ENCODE measurements at places on chromosomes 5 and 9. TPM values are rescaled to one million over a fixed set of nuclear protein-coding genes. Genes with fewer than 3 reads are reported as not detected.

DNA sequence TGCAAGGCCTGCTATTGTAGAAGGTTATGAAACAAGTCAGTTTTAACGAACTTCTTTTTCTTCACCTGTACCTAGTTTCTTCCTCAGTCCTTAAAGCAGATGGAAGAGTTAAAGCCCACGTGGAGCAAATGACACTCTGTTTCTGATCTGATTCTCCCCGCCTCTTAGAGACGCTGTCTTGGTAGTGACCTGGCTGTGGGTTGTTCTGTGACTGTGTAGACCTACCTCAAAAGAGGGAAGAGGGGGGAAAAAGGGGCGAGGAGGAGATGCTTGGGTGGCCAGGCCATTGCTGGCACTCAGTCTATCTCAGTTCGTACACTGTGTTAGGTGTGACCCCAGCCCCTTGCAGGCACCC, 610 bp downstream of the GFRA3 start:
- H3K4me3 ChIP-seq: peak overlapping the region; percentile 62
- H3K27me3 ChIP-seq: peaks cover 30% of the 10 kb centered on the region
- no peak overlapping the region for H3K27ac ChIP-seq
- peaks cover 20% of the 10 kb centered on the region for H3K4me1 ChIP-seq

DNA sequence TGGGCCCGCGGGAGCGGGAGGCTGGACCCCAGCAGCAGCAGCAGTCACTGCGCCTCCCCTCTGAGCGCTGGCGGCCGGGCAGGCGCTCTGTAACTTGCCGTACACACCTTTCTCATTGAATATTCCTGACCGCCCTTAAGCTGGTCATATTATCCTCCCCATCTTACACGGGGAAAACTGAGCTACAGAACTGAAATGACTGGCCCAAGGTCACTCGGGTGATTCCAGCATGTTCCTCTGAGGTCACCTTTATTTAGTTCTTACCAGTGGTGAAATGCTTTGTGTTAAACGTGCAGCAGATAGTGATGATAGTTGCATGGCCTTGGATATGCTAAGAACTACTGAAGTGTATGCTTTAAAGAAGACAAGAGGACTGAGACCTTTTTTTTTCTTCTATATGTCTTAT, 607 bp downstream of the UQCRQ start:
- H3K27ac ChIP-seq: peak overlapping the region; percentile 97
- peaks cover 45% of the 10 kb centered on the region for H3K4me1 ChIP-seq
- DNase-seq: no peak
- H3K27me3 ChIP-seq: no peaks in the 10 kb centered on the region
- peaks cover 38% of the 10 kb centered on the region for H3K36me3 ChIP-seq
- H3K4me3 ChIP-seq: peak overlapping the region; percentile 95

DNA sequence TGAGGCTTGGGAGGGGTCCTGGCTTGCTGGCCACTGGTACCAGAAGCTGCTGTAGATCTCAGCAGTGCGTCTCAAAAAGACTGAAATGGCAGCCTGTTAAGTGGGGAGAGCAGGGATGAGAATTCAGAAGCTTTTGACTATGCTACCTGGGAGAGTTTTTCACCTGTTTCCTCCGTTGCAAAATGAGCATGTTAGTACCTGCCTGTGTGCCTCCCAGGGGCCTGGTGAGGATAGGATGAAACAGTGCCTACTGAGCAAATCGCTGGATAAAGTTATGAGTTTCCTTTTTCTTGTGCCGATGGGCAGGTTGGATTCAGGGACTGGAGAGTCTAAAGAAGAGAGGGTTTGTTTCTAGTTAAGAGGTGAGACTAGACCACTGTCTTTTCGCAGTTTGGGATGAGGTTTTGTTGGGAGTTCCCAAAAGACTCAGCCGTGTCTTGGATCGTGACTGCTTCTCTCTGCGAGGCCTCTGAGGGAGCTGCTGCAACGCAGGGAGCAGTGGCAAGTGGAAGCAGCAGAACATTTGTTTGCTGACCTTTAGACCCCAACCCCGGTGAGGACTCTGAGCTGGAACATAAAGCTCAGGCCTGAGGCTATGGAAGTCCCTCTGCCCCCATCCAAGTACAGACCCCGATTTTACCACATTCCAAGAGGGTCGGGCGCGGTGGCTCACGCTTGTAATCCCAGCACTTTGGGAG, 1.4 kb downstream of the RALGPS1 start:
- DNase-seq: no peak

GRCh38 chr5:67880876-67881275, 334.7 kb upstream of the PIK3R1 start:
- no peaks in the 10 kb centered on the region for H3K36me3 ChIP-seq
- DNase-seq: no peak
- H3K27ac ChIP-seq: no peak overlapping the region
- H3K4me3 ChIP-seq: no peak overlapping the region
- no peaks in the 10 kb centered on the region for H3K27me3 ChIP-seq

DNA sequence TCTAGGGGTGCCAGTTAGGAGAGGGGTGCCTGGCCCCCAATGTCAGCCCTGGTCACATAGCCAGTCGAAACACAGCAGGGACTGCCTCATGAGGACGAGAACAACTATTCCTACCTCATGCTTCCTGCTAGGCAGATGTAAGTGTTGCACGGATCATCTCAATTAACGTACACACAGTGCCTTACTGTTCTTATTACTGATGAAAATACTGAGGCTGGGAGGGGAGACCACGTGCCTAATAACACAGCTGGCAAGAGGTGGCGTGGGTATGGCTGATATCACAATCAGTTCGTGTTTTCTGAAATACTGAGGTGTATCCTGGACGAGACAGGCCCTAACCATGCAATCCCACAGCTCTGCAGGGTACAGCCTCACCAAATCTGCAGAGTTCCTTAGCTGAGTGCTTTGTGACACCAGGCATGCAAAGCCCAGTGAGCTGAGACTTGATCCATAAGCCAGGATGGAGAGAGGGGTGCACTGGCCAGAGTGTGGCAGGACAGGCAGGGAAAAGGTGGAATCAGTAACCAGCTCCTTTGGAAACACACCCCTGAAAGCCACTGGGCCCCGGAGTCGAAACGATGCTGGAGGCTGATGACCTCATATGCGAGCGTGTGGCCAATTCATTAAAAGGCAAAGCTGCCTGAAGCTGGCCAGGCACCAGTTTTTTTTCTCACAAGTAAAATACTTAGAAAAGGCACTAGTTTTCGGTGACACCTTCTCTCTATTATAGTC, 63.9 kb downstream of the PRRT1B start:
- H3K4me3 ChIP-seq: peak overlapping the region; percentile 45
- H3K4me1 ChIP-seq: peaks cover 100% of the 10 kb centered on the region
- no peaks in the 10 kb centered on the region for H3K27me3 ChIP-seq
- peak overlapping the region; percentile 89 for H3K27ac ChIP-seq

GRCh38 chr9:124441291-124441690, 9.0 kb upstream of the ADGRD2 start:
- peaks cover 39% of the 10 kb centered on the region for H3K27me3 ChIP-seq
- no peak overlapping the region for H3K4me3 ChIP-seq
- H3K27ac ChIP-seq: no peak overlapping the region
- no peak for DNase-seq
- no peaks in the 10 kb centered on the region for H3K36me3 ChIP-seq

DNA sequence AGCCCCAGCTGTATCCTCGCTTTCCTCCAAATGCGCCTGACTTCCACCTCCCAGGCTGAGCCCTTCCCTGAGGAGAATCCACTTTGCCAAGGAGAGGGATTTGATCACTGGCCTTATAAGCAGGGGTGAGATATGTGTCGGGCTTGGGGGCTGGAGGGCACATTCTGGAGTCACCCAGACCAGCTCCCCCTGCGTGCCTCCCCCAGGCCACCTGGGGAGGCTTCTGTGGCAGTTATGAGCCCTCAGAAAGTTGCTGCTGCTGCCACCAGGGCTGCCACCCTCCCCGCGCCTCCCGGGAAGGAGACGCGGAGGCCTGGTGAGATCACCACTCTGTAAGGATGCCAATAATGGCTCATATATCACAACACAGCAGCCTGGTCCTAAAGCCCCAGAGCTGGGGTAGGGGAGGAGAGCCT, 211.5 kb downstream of the PAPPA start:
- peak overlapping the region; percentile 32 for H3K4me3 ChIP-seq
- peaks cover 19% of the 10 kb centered on the region for H3K4me1 ChIP-seq
- peak; percentile 47 for DNase-seq
- H3K27ac ChIP-seq: peak overlapping the region; percentile 65
- H3K27me3 ChIP-seq: no peaks in the 10 kb centered on the region

- DNase-seq: no peak
- peaks cover 68% of the 10 kb centered on the region for H3K27me3 ChIP-seq
- peak overlapping the region; percentile 34 for H3K4me3 ChIP-seq
Observed at GRCh38 chr9:127927201-127927987, 3.2 kb downstream of the PIP5KL1 start.

GRCh38 chr5:16809010-16809394, 127.1 kb downstream of the MYO10 start:
- no peak overlapping the region for H3K27ac ChIP-seq
- H3K27me3 ChIP-seq: peaks cover 23% of the 10 kb centered on the region
- peaks cover 17% of the 10 kb centered on the region for H3K4me1 ChIP-seq
- no peak for DNase-seq

GRCh38 chr5:79471556-79471955, 42.4 kb downstream of the HOMER1 start:
- H3K36me3 ChIP-seq: no peaks in the 10 kb centered on the region
- H3K27me3 ChIP-seq: no peaks in the 10 kb centered on the region
- no peak overlapping the region for H3K27ac ChIP-seq
- H3K4me3 ChIP-seq: no peak overlapping the region
- DNase-seq: no peak
- H3K4me1 ChIP-seq: peaks cover 44% of the 10 kb centered on the region

DNA sequence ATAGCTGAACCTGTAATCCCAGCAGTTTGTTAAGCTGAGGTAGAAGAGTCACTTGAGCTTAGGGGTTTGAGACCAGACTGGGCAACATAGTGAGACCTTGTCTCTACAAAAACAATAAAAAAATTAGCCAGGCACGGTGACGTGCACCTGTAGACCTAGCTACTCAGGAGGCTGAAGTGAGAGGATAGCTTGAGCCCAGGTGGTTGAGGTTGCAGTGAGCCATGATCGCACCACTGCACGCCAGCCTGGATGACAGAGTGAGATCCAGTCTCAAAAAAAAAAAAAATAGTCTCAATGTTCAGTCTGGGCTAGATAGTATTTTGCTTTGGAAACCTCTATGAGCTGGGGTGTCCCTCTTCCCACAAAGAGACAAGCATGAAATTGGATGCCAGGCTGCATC, 51.9 kb upstream of the IQGAP2 start:
- no peaks in the 10 kb centered on the region for H3K4me1 ChIP-seq
- H3K36me3 ChIP-seq: no peaks in the 10 kb centered on the region
- no peak for DNase-seq
- no peak overlapping the region for H3K4me3 ChIP-seq

DNA sequence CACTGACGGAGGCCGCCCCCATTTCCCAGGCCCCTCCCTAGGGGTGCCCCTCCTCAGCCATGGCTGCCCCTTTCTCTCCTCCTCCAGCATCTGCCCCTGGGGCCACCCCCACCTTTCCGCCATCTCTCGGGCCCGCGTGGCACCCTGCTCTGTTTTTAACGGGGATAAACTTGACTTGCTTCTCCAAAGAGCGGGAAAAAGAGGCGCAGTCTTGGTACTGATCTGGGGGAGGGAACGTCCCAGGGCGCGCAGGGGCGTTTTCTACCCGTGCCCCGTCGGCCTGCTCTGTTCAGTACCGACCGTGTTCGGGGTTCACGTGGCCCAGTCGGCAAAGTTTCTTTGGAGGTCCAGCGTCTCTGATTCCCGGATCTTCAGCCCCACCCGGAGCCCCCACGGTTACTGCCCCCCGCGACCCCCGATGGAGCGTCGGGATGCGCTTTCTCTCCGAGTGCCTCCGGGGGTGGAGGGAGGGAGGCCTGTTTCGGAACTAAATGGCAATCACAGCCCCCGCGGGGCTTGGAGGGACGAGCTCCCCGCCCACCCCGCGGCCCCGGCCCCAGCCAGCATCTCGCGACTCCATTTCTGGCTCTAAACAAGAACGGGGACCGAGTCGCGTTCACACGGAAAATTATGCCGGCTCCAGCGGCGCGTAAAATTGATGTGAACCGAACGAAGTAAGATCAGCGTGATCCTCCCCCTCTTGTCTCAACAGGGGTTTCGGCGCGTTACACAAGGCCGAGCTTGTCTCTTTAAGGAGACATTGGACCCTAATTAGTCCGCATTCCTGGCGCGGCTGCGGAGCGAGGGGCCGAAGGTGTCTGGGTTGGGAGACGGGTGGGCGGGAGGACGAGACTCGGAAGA, 1.1 kb upstream of the TLE4 start:
- peak; percentile 38 for DNase-seq
- peak overlapping the region; percentile 68 for H3K27ac ChIP-seq
- peaks cover 22% of the 10 kb centered on the region for H3K27me3 ChIP-seq
- H3K4me3 ChIP-seq: peak overlapping the region; percentile 97
- peaks cover 42% of the 10 kb centered on the region for H3K4me1 ChIP-seq

DNA sequence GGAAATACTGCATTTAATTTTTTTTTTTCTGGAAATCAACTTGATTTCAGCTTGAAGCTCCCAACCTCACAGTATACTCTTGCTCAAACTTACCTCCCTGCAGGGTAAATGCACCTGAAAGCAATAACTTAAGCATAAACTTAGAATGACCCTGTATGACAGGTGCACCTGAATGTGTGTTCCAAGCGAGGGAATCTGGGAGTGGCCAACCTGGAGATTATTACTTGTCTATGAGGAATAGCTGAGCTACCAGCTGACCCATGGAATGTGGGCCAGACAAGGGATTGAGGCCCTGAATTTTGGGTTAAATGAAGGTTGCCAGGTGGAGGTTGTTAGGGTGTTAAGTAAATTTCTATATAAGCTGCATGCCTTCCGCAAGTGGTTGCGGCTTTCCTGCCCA, 140.6 kb downstream of the OSTF1 start:
- H3K4me3 ChIP-seq: no peak overlapping the region
- no peaks in the 10 kb centered on the region for H3K4me1 ChIP-seq
- no peak for DNase-seq
- H3K36me3 ChIP-seq: peaks cover 10% of the 10 kb centered on the region
- H3K27ac ChIP-seq: no peak overlapping the region

- H3K4me3 ChIP-seq: no peak overlapping the region
- H3K4me1 ChIP-seq: no peaks in the 10 kb centered on the region
- H3K36me3 ChIP-seq: no peaks in the 10 kb centered on the region
- no peaks in the 10 kb centered on the region for H3K27me3 ChIP-seq
- H3K27ac ChIP-seq: no peak overlapping the region
Observed at GRCh38 chr9:11871852-11872251, 821.3 kb upstream of the TYRP1 start.

GRCh38 chr5:32307769-32308194, 5.0 kb downstream of the MTMR12 start:
- peaks cover 75% of the 10 kb centered on the region for H3K4me1 ChIP-seq
- DNase-seq: no peak
- H3K27ac ChIP-seq: peak overlapping the region; percentile 68
- H3K4me3 ChIP-seq: no peak overlapping the region
- no peaks in the 10 kb centered on the region for H3K36me3 ChIP-seq

Gene ZNF474
- not detected for total RNA-seq

Gene SEMA5A
- 43.2 TPM for total RNA-seq

Gene PNPLA7
- 9.0 TPM for total RNA-seq

Gene MAML1
- total RNA-seq: 11.8 TPM

Gene BNC2
- total RNA-seq: 3.5 TPM

Gene SLC23A1
- total RNA-seq: not detected

Gene SPINK5
- total RNA-seq: 0.47 TPM

Gene OSMR
- 11.7 TPM for total RNA-seq
